Brain microvascular endothelial cell (primary cell): ENCODE measurements at places on chromosomes 4 and X.

DNA sequence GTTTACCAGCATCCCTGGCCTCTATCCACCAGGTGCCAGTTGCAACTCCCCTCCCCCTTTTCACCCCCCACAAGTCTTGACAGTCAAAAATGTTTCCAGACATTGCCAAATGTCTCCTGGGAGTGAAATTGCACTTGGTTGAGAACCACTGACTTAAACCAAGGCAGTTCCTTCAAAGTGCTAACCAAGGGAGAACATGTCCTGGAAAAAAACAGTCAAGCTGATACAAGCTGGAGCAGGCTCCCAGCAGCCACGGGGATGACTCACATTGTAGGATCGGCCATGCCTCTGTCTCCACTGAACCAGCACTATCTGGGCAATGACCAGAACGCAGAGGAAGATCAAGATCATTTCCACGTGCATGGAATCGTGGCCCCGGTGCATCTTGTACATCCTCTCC is 11.4 kb downstream of the RNF175 start:
- peak; percentile 87 for DNase-seq

GRCh38 chr4:25061602-25062001 is 30.9 kb upstream of the LGI2 start:
- DNase-seq: no peak

DNA sequence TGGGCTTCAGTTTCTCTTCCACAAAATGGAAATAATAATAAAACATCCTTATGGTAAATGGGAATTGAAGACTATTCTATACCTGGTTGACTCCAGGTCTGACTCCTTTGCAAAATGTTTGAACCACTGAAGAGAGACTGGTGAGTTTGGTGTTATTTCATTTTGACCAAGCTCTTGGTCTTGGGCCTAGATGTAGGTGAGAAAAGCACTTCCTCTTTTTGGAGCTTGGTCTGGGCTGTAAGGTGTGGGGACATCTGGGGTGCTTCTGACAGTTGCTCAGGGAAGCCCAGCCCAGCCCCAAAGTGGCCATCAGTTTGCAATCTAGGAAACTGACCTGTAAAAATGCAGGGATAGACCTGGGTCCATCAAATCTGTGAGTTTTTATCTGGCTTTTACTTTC is 26.8 kb upstream of the SOD3 start:
- DNase-seq: no peak

DNA sequence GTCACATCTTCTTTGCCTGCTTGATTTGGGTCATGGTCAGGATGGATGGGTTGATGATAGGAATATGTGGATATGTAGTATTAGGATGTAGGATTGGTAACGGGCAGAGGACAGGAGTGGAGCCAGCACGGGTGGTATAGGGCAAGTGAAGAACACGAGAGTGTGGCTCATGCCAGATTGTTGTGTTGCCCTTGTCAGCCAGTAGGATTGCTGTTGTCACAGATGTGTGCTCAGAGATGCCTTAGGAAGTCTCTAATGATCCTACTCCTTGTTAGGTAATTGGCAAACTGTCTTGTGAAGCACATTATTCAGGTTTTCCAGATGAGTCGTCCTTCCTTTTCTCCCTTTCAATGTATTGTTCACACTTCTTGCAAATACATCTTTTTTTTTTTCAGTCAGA is 5.5 kb downstream of the ATP10D start:
- no peak for DNase-seq

DNA sequence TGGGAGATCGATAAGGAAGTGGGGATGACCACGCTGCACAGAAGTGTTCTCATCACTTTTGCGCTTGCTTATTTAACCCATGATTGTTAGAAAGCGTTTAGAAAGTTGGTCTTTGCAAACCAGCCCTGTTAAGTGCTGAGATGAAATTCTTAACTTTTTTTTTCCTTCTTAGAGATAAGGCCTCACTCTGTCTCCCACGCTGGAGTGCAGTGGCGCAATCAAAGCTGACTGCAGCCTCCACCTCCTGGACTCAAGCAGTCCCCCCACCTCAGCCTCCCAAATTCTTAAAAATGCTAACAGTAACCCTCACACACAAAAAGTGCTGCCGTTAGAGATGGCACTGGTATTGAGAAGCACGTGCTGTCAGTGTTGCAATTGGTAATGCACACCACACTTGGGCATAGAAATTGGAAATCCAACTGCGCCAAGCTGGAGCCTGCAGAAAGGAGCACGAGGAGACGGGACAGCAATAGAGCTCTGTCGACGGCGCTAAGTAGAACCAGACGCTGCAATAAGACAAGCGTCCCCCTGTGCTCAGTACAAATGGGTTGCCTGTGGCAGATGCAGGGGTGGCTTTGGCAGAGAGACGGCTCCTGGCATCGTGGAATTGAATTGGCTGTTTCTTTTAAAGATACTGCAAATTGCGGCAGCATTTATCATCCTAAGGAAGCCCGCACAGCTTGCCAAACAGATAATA is 113.4 kb downstream of the TBL1X start:
- DNase-seq: no peak

GRCh38 chrX:18769812-18770573 is 62.5 kb downstream of the PPEF1 start:
- no peak for DNase-seq

DNA sequence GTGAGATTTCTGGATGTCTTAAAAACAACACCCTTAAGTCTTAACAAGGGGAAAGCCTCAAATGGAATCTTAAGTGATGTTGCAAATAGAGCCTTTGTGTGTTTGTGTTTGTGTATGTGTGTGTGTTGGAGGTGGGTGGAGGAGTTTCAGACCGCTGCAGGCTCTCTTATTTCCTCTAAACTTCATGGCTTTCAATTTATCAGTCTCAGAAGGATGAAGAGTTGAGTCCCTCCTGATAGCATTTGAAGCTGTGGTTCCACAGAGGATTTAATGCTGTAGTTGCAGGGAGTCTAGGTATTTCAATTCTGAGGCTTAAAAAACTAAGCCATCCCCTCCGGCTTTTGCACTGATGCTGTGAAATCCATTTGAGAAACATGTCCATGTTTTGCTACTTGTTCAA is 4.3 kb upstream of the AGA start:
- DNase-seq: no peak

GRCh38 chrX:71623714-71624113 is 5.4 kb upstream of the CXCR3 start:
- DNase-seq: no peak

DNA sequence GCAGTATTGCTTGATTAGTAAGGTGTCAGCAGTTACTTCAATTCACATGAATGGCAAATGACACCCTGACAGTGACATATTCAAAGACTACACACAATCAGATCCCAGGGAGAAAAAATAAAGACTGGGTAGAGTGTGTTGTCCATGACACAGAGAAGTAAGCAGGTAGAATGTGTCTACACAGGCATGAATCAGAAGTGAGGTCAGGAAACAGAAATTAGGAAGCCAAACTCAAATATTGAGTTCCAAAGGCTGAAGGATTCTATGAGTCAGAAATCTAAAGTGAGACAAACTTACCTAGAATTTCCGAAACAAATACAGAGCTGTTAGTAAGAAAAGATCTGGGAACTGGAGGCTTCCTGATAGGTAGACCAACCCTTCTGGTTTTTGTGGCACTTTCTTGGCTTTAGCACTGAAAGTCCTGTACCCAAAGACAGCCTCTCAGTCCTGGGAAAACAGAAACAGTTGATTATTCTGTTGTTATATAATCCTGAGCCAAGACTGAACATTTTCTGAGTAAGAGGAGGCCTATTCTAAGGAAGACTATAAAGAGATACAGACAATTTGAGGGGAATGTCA is 24.3 kb upstream of the GLRA2 start:
- DNase-seq: no peak

- DNase-seq: no peak
Observed at GRCh38 chr4:5878359-5878758, 14.5 kb downstream of the CRMP1 start.

GRCh38 chr4:7332216-7333023 is 102.3 kb downstream of the PSAPL1 start:
- peak; percentile 86 for DNase-seq

DNA sequence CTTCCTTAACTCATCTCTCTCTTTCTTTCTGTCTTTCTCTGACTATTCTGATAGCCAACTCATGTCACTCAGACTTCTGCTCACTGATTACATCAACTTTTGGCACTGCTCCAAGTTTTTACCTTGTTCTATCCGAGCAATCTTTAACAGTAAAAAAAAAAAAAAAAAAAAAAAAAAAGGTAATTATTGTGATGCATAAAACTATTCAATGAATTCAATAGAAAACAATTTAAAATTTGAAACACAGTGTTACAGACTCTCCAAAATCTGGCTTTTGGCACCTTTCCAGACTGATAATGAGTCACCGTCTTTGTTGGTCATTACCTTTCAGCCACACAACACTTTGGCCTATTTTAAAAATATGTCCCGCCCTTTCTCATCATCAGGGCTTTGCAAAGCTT is 229.5 kb downstream of the GALNTL6 start:
- no peak for DNase-seq

DNA sequence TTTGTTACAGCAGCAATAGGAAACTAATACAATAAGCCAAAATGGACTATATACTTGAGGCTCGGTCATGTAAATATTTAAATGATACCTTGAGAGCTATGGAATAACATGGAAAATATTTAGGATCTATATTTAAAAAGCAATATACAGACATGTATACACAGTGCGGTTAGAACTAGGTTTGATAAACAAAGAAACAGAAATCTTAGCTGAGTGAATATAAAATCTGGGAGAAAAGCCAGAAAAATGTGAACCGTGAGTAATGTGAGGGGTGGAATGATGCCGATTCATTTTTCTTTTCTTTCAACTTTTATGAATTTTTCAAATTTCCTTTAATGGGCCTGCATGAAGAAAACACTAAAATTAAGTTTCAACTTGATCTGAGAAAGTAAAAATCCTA is 104.1 kb downstream of the ATXN3L start:
- DNase-seq: no peak

- DNase-seq: no peak
Observed at GRCh38 chrX:104435249-104435648, 130.8 kb upstream of the IL1RAPL2 start.

- DNase-seq: no peak
Observed at GRCh38 chr4:128690011-128690410, 119.5 kb upstream of the JADE1 start.

GRCh38 chr4:105710678-105711077 is 2.1 kb downstream of the GSTCD start:
- no peak for DNase-seq

GRCh38 chr4:15438939-15439524 is 11.2 kb downstream of the C1QTNF7 start:
- no peak for DNase-seq

- DNase-seq: no peak
Observed at GRCh38 chr4:101142259-101142658, 205.1 kb downstream of the PPP3CA start.

DNA sequence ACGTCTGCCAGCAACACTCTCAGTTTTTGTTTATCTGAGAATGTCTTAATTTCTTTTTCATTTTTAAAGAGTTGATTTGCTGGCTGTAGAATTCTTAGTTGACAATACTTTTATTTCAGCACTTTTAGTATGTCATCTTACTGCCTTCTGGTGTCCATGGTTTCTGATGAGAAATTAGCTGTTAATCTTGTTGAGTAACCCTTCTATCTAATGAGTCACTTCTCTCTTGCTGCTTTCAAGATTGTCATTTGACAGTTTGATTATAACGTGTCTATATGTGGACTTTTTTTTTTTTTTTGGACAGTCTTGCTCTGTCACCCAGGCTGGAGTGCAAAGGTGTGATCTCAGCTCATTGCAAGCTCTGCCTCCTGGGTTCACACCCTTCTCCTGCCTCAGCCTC is 24.0 kb upstream of the TMEM255A start:
- no peak for DNase-seq

GRCh38 chr4:13522282-13523104 is 21.8 kb downstream of the NKX3-2 start:
- no peak for DNase-seq

GRCh38 chr4:25060241-25060962 is 29.7 kb upstream of the LGI2 start:
- DNase-seq: no peak

- DNase-seq: no peak
Observed at GRCh38 chr4:90842960-90843359, 715.8 kb downstream of the CCSER1 start.

GRCh38 chr4:169205075-169205743 is 65.5 kb downstream of the SH3RF1 start:
- no peak for DNase-seq
